Activated T-cell treated with anti-CD3 and anti-CD28 coated beads for 1 hour (primary cell): ENCODE measurements at places on chromosomes 1 and 21.

DNA sequence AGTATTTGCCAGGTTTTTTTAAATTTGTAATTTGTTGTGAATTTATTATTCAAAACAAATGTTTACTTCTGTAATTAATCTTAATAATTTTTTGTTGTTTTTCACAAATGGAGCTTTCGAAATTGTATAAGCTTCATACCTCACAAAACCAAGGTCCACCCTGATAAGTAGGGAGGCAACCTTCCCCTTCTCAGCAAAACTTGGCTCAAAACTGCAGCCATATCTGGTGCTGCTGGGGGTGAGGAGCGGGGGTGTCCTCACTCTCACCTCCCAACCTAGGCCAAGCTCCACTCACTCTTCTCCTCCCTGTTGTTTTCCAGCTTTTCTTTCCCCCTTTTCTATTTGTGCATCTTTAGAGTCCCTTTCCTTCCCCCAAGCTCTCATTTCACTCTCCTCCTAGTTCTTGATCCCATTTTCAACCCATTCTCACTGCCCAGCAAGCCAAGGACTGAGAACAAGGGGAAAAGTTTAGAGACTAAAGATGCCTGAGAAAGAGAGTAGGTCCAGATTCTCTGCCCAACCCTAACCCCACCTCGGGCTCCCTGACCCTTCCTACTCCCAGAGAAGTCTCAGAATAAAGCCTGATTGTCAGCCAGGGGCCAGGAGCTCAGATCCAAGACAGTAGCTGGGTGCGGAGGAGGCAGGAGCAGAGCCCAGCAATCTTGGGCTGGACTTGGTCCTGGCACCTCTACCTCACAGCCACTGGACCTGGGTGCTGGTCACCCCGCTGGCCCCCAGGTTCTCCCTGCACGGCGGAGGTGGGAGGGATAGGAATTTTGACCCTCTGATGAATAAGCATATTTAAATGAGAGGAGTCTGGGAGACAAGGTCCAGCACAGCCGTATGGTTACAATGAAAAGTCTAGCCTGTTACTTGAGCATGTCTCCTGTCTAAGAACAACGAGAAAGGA, 8.3 kb upstream of the CFAP45 start:
- no peak for DNase-seq

DNA sequence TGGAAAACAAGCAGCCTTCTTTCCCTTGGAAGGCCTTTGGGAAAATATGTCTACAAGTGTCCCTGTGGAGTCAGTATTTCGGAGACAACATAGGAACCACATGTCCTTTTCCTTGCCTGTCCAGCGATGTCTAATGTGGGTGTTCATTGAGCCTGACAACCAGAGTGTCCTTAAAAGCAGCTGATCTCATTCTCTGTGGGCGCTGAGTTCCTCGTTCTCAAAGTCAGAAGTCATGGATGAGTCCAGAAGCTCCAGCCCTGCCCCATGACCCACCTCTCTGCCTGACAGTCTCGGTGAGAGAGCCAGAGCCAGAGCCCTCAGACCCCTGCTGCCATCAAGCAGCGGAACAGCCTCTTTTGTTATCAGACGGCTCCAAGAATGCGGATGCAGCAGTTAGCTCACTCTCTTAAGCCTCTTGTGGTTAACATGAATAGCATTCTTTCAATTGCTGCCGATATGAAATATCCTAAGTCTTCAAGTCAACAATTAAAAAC, 329.2 kb downstream of the TGFB2 start:
- no peak for DNase-seq

GRCh38 chr21:46411691-46412090, 47.0 kb upstream of the DIP2A start:
- no peak for DNase-seq

GRCh38 chr1:17434601-17435000, 4.9 kb downstream of the RCC2 start:
- DNase-seq, result no peak

- DNase-seq, result no peak
These were observed 6.2 kb upstream of the MMP23B start for GRCh38 chr1:1625824-1626206.

GRCh38 chr1:110118636-110119396, 6.6 kb downstream of the UBL4B start:
- no peak for DNase-seq

DNA sequence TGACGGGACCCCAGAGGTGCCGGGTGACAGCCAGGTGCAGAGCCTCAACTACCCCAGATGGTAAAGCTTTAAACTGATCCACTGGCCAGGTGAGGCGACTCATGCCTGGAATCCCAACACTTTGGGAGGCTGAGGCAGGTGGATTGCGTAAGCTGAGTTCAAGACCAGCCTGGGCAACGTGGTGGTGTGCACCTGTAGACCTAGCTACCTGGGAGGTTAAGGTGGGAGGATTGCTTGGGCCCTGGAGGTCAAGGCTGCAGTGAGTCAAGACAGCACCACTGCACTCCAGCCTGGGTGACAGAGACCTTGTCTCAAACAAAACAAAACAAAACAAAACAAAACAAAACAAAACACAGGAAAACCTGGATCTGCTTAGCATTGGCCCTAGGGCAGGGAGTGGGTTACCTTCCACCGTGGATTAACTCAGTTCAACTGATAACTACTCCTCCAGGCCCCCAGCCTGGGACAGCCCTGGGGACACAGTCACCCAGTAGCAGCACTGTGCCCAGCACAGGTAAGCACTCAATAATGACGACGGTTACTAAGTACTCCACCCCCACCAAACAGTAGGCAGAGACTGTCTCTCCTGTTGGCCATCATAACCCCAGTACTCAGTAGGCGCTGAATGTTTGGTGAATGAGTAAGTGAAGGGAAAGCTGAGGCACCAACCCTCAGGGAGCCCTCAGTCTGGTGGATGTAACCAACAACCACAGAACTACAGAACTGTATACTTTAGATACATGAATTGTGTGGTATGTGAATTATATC, 21.6 kb downstream of the SLC66A1 start:
- no peak for DNase-seq

GRCh38 chr1:175191659-175192058, 917 bp downstream of the KIAA0040 start:
- no peak for DNase-seq

DNA sequence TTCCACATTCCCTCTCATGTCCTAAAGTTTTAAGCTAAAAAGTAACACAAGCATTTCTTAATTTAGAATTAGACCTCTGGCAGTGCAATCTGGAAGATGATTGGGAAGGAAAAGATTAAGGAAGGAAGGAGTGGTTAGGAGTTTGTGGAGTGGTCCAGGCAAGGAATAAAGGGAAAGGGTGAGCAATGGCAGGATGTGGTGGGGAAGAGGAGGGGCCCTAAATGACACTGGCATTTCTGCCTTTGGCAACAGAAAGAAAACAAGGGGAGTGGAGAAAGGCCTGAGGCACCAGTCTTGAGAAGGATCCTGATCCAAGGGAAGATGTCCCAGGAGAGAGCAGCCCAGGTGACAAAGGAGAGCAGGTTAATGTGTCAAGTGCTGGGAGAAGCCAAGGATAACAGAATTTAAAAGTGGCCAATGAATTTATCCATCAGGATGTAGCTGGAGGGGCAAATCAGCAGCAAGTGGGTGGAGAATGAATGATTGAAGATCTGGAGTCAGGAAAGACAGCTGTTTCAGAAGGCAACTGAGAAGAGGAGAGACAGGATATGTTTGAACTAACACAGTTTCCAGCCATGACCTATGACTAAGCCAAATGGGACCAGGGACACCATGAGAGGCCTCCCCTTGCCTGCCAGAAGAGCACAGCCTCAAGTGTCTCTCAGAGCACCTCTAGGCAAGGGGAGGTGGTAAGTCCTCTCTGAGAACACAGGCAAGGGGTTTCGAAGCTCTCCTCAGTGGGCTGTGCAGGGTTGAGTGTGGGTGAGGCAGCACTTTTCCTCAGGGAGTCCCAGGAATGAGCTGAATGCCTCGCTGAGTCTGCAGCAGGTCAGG, 20.9 kb upstream of the LY9 start:
- DNase-seq, result no peak

DNA sequence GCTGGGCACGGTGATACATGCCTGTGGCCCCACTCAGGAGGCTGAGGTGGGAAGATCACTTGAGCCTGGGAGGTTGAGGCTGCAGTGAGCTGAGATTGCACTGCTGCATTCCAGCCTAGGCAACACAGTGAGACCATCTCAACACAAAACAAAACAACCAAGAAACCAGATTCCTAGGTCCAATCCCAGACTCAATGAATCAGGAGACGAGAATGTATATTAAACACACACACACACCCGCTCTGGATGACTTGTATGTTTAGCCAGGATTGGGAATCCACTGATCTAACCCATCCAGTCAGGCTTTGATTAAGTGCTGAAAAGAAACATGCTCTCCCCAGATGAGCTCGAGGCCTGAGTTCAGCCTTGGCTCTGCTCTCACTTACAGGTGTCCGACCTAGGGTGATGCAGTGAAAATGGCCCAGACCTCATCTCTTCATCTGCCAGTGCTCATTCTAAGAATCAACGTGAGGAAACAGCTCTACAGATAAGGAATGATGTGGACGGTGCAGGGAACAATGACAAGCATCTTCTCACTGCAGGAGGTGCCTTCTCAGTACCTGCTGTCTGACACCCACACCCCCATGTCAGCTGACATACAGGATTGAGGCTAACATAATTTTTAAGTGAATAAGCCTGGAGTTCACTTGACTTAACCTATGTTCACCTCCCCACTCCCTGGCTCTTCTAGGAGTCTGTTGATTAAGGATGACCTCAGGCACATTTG, 15.3 kb upstream of the SRSF4 start:
- no peak for DNase-seq

GRCh38 chr21:38985568-38986378, 180.0 kb downstream of the ETS2 start:
- DNase-seq, result no peak

- DNase-seq, result peak; percentile 30
These were observed 9.4 kb downstream of the TPM3 start for GRCh38 chr1:154182344-154183045.
